ENCODE measurements at places on chromosomes 16 and 17. TPM values are rescaled to one million over a fixed set of nuclear protein-coding genes. Genes with fewer than 3 reads are reported as not detected.

DNA sequence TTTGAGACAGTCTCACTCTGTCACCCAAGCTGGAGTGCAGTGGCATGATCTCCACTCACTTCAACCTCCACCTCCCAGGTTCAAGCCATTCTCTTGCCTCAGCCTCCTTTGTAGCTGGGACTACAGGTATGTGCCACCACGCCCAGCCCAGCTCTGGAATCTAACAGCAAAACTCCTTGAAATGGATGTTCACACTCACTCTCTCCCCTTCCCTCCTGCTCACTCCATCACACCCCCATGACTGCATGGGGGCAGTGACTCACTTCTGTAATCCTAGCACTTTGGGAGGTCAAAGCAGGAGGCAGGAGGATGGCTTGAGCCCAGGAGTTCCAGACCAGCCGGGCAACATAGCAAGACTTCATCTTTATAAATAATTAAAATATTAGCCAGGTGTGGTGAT, 11.1 kb upstream of the TFAP4 start:
- no peak for DNase-seq

- no peak for DNase-seq
Measured at GRCh38 chr16:89476379-89476778, 14.0 kb downstream of the ANKRD11 start.

The KRTAP4-3 gene
- total RNA-seq = not detected

The KRTAP3-2 gene
- total RNA-seq = not detected

DNA sequence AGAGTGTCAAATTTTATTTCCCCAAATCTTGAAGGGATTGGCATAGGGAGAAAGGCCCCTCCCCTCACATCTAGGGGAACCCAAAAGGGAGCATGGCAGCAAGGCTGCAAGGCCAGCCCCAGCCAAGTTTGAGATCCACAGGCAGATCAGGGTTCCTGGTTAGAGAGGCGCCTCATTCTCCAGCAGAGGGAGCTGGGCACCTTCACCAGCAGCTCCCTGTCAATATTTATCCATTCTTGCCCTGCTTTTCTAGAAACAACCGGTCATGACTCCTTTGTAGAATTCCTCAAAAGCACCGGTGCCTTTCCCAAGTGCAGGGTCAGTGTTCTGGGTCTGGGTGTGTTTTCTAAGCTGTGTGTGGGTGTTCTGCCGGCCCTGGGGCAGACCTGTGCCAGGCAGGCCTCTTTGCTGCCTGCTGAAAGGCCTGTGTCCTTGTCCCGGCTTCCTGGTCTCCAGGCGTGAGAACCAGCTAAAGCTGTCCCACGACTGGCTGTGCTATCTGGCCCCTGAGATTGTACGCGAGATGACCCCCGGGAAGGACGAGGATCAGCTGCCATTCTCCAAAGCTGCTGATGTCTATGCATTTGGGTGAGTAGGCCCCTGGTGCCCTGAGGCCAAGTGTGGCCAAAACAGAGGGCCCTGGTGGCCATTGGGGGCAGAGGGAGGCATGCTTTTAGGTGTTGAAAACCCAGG, 21.2 kb upstream of the LGALS9 start:
- peak; percentile 34 for DNase-seq

DNA sequence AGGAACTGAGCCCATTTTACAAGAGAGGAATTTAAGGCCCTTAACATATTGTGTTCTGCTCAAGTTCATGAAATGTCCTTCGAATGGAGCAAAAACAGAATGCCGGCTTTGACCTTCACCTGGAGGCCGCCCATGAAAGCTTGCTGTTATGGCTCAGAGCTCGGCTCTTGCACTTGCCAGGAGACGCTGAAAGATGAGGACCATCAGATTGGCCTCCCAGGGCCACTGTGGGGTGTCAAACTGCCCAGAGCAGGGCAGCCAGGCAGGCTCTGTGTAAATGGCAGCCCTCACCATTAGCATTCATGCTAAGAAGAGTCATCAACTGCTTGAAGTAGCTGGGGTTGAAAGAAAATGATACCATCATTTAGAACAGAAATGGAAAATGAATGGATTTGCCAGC, 39.3 kb downstream of the IL21R start:
- DNase-seq = no peak

The KRT26 gene
- total RNA-seq = not detected

- peak; percentile 98 for DNase-seq
Measured at GRCh38 chr17:77124192-77124889, 16.4 kb upstream of the SEC14L1 start.

- DNase-seq = no peak
Measured at GRCh38 chr16:20504418-20504817, 53.1 kb downstream of the ACSM2A start.

DNA sequence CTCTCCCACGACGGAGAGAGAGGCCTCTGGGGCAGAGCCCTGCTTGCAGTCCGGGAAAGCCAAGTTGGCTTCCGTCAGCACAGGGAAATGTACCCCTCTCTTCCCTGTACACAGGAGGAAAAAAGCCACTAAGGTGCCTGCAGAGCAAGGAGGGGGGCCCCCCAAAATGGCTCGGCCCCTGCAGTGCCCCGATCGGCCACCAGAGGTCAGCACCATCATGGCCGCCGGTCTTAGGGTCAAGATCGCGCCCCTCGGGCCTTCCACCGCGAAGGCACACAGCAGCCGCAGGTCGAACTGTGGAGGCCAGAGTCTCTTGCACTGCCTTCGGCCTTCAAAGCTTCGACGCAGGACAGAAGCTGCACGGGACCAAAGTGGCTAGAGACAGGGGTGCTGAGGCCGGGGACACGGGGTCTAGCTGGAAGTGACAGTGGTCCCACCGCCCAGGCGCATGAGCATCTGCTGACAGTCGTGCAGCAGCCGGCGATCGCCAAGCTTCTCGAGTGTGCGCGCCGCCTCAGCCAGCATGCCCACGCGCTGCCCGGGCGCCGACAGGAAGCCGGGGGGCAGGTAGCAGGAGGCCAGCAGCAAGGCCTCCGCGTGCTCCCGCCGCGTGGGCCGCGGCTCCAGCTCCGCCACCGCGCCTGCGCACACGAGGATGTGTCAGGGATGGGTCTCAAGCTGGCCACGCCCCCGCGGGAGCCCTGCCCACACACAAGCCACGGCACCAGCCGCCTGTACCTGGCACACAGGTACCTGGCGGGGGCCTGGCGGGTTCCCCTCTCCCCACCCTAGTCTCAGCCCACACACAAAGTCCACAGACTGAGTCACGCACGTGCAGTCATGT, 24.4 kb downstream of the SREBF1 start:
- DNase-seq = peak; percentile 68

- DNase-seq = no peak
Measured at GRCh38 chr17:39737206-39737759, 455 bp upstream of the GRB7 start.

- DNase-seq = no peak
Measured at GRCh38 chr17:3976675-3977171, 12.5 kb upstream of the ATP2A3 start.

GRCh38 chr16:11020792-11021551, 76.6 kb downstream of the CLEC16A start:
- DNase-seq = no peak

The CDH11 gene
- total RNA-seq = 14.9 TPM

The CCL8 gene
- not detected for total RNA-seq

The ARL5C gene
- total RNA-seq = not detected

DNA sequence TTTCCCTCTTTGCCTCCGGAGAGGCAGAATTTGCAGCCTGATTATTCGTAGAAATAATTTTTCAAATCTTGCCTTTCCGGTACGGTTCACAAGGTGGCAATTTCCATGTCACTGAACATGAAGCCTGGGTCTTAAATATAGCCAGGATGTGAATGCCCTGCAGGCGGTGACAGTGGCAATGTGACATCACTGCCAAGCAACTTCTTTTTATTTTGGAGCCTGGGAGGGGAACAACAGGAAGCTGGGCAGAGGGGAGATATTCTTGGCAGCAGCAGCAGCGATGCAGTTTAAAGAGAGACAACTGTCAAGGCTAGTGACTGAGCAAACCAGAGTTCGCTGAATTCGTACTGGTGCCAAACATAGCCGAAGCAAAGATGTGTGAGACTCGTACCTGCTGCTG, 171.1 kb downstream of the SNX29 start:
- DNase-seq = no peak

DNA sequence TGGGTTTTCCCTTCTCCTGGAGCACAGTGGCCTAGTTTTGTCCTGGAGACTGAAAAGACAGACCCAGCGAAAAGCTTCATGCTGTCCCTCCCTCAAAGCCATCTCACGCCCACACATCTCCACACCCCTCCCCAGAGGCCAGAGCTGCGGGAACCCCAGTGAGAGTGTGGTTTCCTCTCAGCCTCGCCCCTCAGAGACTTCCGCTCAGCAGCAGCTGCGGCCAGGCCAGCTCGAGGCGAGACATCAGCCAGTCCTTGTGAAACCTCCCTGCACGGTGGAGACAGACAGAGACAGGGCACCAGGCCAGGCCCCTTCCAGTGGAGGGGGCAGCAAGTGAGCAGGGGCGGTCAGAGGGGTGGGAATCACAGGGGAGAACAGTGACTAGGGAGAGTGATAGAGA, 77.0 kb upstream of the TNRC6C start:
- no peak for DNase-seq

The SOX9 gene
- total RNA-seq = not detected

The TACO1 gene
- total RNA-seq = 31.7 TPM

- DNase-seq = no peak
Measured at GRCh38 chr16:57998486-57998885, 2.0 kb downstream of the ZNF319 start.

- no peak for DNase-seq
Measured at GRCh38 chr17:37802712-37803416, 58.0 kb upstream of the HNF1B start.

DNA sequence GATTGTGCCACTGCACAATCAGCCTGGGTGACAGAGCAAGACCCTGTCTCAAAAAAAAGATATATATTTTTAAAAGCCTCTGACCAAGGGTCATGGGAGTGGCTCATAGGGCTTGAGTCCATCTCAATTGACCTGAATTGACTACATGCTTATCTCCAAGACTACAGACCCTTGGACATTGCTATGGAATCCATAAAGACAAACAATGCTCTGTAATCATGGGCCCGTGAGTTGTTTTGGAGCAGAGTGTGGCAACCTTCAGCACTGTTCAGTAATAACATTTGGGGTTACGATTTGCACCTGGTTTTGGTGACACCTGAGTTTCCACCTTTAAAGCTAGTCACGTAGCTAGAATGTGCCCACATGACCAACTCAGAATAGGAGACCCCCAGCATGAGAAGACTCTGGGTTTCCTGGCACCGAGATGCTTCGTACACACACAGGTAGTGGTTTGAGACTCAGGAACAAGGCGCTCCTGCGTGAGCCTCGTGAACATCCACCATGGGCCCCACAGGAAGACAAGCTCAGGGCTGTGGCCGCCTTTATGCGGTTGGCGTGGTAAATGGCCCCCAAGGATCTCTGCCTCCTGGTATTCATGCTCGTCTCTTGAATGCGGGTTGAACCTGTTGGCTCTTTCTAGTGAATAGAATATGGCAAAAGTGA, 66.6 kb upstream of the RPH3AL start:
- DNase-seq = no peak

- no peak for DNase-seq
Measured at GRCh38 chr17:78322327-78322857, 37.5 kb downstream of the SOCS3 start.

The TEPSIN gene
- total RNA-seq = 35.6 TPM

DNA sequence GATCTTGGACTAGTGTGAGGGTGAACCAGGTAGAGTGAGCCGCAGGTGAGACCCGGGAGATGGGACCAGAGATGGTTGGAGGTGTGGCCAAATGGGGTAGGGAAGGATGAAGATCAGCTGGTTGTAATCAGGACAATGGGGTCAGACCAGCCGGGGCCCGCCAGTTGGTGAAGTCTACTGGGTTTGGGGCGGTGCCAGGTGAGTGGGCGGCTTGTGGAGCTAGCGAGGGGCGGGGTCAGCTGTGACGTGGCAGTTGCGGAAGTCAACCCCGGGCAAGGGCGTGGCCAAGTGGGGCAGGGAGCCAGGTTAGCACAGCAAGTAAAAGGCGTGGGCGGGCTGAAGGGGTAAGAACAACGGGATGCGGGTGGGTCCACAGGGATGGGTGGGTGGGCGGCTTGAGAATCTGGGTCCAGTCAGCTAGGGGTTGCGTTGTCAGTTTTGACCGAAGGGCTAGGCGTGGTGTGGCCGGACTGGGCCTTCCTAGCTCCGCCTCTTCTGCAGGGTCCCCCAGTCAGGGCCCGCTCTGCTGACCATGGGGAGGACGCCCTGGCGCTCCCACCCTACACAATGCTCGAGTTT, 25.5 kb upstream of the ALKBH5 start:
- DNase-seq = peak; percentile 71

The RNU2-1 gene
- 4,679 TPM for total RNA-seq

- peak; percentile 63 for DNase-seq
Measured at GRCh38 chr16:89534252-89534756, 26.1 kb downstream of the SPG7 start.

DNA sequence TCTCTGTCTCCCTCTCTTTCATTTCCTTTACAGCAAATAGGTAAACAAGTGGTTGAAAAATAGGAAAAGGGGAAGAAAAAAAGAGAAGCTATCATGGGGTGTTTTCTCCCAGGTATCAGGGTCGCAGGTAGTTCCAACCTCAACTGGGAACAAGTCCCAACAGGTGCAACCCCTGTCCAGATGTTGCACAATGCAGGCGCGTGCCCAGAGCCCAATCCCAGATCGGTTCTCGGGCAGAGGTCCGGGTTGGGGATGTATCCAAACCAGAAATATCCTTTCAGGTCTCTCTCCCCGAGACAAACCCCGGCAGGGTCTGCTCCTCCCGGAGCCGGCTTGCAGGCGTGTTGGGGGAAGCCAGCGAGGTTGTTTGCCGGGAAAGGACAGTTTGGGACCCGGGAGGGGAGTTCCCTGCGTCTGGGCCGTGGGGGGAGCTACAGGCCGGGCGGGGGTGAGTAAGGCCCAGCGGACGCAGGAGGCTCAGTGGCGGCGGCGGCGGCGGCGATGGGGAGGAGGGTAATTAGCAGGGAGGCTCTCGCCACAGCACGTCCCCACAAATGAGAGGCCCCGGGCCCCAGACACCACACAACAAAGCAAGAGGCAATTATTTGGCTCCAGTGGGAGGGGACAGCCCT, 21.2 kb upstream of the SP6 start:
- no peak for DNase-seq

DNA sequence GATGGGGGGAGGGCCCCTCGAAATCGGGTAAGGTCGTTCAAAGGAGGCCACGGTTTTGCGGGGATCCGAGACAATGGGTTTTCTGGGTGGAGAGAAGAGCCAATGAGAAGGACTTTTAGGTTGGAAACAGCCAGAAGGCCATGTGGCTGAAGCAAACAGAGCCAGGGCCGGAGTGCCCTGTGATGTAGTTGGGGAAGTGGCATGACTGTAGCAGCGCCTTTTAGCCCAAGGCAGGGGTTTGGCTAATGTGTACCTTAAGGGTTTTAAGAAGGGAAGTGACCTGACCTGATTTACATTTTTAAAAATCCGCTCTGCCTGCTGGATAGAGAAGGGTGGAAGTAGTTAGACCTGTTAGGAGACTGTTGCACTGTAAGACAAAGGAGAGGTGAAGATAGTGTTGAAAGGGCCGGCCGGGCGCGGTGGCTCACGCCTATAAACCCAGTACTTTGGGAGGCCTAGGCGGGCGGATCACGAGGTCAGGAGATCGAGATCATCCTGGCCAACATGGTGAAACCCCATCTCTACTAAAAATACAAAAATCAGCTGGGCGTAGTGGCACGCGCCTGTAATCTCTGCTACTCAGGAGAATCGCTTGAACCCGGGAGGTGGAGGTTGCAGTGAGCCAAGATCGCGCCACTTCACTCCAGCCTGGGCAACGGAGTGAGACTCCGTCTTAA, 1.0 kb downstream of the LYRM1 start:
- peak; percentile 72 for DNase-seq

The PLD6 gene
- total RNA-seq = 4.4 TPM

The MYOCD gene
- total RNA-seq = not detected
